ENCODE measurements at places on chromosomes 13 and 19. TPM values are rescaled to one million over a fixed set of nuclear protein-coding genes. Genes with fewer than 3 reads are reported as not detected.

SULT2A1 gene
- total RNA-seq: not detected

CACNA1A gene
- 2.3 TPM for total RNA-seq

CEACAM8 gene
- total RNA-seq: 5.1 TPM

ZNF285 gene
- 1.5 TPM for total RNA-seq

CLN5 gene
- total RNA-seq: 26.3 TPM

ZNF665 gene
- 3.2 TPM for total RNA-seq

MBD3L3 gene
- not detected for total RNA-seq

ZNF506 gene
- 18.4 TPM for total RNA-seq

ODAD3 gene
- 0.14 TPM for total RNA-seq

SIGLEC12 gene
- total RNA-seq: 0.22 TPM

CGB3 gene
- total RNA-seq: not detected

HIPK4 gene
- total RNA-seq: not detected

FXYD7 gene
- 1.5 TPM for total RNA-seq

N4BP2L1 gene
- total RNA-seq: 14.1 TPM

PABPC3 gene
- total RNA-seq: 0.22 TPM

ASF1B gene
- 21.7 TPM for total RNA-seq

SLC8A2 gene
- total RNA-seq: 17.5 TPM

CYP2S1 gene
- total RNA-seq: 9.1 TPM

LRRC25 gene
- 2.1 TPM for total RNA-seq

AP1M1 gene
- total RNA-seq: 59.3 TPM

ABCC4 gene
- 35.1 TPM for total RNA-seq

CYP4F3 gene
- 4.3 TPM for total RNA-seq

DNA sequence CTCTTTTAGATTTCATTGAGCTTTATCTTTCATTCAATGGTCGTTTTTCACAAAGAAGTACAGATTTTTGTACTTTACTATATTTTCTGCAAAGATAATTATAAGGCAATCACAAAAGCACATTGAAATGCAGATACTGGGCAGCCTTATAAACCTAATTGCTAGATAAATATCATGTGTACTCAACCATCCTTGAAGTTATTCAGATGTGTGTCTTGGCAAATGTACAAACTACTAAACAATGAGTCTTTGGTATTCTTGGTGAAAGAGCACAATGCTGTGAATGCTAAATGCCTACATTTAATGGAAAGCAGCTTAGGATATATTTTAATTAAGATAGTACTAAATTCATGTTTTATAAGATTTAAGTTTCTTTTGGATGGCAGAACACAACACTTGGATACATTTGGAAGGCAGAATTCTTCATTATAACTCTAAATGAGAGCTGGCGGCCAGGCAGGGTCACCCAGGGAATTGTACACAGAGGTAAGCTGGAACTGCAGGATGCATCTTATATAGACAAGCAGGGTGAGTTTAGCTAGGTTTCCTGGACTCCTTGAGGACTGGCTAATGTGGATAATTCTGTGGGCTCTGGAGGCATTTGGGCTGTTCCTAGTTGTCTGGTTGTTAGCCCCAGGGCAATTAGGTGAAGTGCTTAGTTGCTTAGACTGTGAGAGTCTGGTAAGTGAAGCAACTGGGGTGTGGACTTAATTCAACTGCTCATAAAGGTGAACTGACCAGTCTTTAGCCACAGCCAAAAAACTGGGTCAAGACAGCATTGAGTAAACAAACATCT is 286.6 kb downstream of the PCDH20 start:
- no peak for DNase-seq

GRCh38 chr19:10858204-10858828 is 10.1 kb downstream of the C19orf38 start:
- no peak for DNase-seq

- DNase-seq: no peak
Observed at GRCh38 chr13:30477346-30478195, 11.8 kb upstream of the HMGB1 start.

DNA sequence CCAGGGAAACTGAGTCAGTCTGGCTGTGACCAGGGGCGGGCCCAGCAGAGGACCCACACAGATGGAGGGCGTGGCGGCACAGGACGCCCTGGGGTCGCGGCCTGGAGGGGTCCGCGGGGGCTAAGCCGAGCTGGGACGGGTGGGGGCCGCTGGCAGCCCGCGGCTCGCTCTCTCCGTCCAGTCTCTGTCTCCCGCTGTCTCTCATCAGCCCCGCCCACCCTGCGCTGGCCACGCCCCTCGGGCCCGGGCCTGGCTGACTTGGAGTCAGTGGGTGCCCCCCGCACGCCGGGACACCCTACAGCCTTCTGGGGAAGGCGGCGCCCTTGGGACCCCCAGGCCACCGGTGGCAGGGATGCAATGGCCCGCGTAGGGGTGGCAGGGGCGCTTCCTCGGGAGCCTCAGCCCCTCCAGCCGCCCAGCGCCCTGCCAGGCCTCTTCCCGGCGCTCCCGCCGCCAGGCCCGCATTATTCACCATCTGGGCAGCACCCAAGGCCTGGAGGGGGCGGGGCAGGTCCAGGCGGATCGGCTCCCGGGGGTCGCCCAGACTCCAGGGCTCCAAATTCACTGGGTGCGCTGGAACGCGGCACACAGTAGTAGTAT is at the start of gene TBXA2R:
Gene TBXA2R, minus strand, starts transcription at position 186 of the 600 bp plus-strand sequence. CDS start 6,241 bp downstream, outside the sequence.
- DNase-seq: peak; percentile 71

DNA sequence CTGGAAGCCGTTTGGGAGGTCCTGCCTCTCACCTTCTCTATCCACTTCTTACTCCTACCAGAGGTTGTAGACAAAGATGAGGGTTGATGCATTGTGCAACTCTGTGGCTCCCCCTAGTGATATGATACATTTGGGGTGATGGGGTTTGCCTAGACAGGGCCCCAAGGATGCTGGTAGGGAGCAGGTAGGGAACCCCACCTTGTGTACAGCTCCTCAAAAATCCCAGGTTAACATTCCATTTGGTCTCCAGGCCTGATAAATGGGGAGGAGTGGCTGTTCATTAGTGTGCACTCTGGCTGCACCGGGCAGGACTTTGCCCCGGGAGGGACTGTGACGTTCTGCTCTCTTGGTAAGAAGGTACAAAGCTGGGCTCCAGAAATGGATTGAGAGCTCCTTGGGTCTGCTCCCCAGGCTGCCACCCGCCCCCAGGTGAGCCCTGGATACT is 19.2 kb downstream of the SIGLEC8 start:
- peak; percentile 49 for DNase-seq

- DNase-seq: peak; percentile 81
Observed at GRCh38 chr19:51702103-51702824, 9.1 kb downstream of the SPACA6 start.

- no peak for DNase-seq
Observed at GRCh38 chr19:40320558-40320935, 27.6 kb downstream of the C19orf47 start.

- DNase-seq: no peak
Observed at GRCh38 chr19:51593138-51593890, 22.2 kb downstream of the ZNF175 start.

DNA sequence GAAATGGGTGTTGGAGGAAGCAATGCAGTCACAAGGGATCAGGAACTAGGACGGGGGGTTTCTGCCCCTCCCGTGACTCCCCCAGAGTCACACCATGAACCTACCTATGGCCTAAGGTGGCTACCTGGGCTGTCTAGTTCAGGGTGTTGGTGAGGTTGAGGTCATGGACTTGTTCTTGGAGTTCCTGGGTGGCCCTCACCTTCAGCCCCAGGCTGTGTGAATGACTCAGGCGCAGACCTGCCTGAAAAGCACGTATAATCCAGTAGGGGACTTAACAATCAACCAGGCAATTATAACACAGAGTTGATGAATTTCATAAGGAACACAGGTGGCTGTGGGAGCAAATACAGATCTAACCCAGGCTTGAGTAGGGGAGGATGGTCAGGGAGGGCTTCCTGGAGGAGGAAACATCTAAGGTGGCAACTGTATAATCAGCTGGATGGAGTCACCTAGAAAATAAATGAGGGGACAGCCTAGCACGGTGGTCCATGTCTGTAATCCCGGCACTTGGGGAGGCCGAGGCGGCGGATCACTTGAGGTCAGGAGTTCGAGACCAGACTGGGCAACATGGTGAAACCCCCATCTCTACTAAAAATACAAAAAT is 25.6 kb upstream of the ADGRE1 start:
- no peak for DNase-seq

DNA sequence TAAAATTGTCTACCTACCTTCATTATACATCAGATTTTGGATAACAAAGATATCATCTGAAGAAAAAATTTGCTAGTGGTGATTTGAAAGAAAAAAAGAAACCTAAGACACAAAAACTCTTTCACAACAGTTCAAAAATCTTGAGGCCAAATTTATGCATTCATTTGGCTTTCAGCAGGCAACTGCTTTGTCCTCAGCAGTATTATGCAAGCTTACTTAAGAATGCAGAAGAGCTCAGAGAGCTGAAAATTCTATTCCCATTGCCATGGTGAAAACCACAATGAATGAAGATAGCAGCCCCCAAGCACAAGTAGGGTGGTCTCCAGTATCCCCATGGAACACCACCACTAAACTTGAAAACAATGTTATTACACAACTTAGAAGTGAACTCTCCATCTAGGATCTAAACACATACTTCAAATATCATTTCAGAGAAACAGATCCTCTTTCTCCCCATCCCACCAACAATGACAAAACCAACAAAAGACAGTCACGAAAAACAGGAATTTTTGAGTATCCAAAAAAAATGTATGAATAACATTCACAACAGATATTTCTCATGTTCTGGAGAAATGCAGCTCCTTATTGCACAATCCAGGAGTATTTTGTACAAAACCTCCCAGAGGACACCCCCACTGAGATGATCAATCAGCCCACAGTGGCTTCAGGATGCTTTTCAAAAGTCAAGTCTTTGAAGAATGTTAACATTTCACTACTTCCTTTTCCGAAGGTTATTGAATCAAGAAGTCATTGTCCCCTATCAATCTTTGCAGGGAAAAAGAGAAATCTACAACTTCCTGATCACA is 192.7 kb downstream of the LHFPL6 start:
- DNase-seq: no peak

GRCh38 chr19:46925548-46925950 is 64.8 kb downstream of the ARHGAP35 start:
- DNase-seq: peak; percentile 56

GRCh38 chr13:36903925-36904595 is 16.0 kb downstream of the SMAD9 start:
- DNase-seq: no peak

- no peak for DNase-seq
Observed at GRCh38 chr13:81393721-81394120, 1052.8 kb upstream of the SPRY2 start.

GRCh38 chr19:17755977-17756670 is 4.8 kb downstream of the FCHO1 start:
- peak; percentile 55 for DNase-seq

DNA sequence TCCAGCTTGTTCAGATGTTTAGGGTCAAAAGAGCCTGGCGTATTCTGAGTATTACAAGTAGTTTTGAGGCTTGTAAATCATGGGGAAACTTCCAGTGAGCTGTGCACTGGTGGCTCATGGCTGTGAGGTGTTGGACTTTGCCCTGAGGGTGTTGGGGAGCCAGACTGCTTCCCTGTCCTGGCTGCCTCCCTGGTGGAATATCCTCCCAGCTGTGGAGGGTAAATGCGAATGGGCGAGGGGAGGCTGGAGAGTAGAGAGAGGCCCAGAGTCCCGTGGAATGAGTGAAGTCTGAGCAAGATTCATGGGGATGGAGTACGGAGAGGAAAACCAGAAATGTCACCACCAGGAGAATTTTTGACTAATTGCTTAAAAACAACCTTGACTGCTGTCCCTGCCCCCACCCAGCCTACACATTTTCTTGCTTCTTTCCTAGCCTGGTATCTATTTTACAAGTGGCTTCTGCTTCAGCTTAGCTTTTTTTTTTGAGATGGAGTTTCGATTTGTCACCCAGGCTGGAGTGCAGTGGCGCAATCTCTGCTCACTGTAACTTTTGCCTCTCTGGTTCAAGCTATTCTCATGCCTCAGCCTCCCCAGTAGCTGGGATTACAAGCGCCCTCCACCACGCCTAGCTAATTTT is 3.7 kb downstream of the SNRPA start:
- DNase-seq: peak; percentile 77

DNA sequence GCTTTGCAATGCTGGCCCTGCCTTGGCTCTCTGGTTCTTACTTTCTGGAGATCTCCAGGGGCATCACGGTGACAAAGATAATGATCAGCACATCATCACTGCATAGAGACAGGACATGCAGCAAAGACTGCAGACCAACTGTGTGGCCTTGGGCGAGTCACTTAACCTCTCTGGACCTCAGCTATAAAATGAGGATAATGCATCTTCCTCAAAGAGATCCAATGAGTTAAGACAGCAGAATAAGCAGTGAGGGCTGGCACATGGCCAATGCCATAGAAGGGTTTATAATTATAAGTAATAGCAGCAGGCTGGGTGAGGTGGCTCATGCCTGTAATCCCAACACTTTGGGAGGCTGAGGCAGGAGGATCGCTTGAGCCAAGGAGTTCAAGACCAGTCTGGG is 2.4 kb downstream of the MAG start:
- no peak for DNase-seq

GRCh38 chr13:110600261-110600819 is 15.0 kb upstream of the NAXD start:
- no peak for DNase-seq

- DNase-seq: no peak
Observed at GRCh38 chr19:3145909-3146676, 10.3 kb downstream of the GNA15 start.

- DNase-seq: no peak
Observed at GRCh38 chr19:37074819-37075362, 3.3 kb upstream of the ZNF420 start.

GRCh38 chr13:110714797-110715394 is 1.4 kb downstream of the ING1 start:
- peak; percentile 69 for DNase-seq

- no peak for DNase-seq
Observed at GRCh38 chr13:43258771-43259170, 235.4 kb downstream of the DNAJC15 start.

DNA sequence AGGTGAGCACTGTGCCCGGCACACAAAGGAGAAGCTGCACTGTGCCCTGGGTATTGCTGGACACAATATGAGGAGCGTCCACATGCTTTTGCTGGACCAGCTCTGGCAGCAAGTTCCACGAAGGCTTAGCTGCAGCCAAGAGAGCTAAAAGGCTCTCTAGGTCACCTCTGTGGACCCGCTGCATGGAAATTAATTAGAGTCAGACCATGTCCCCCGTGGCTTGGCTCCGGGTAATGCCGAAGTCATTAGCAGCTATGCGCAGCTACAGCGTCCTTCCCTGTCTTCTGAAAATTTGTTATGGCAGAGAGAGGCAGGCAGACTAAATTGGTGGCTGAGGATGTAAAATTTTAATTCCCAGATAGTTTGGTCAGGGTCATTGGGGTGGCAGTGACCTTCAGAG is 271.5 kb downstream of the SLC7A1 start:
- no peak for DNase-seq

- no peak for DNase-seq
Observed at GRCh38 chr13:74773248-74773647, 639.0 kb upstream of the KLF12 start.

- no peak for DNase-seq
Observed at GRCh38 chr13:25725104-25725503, 326.7 kb downstream of the SHISA2 start.

DNA sequence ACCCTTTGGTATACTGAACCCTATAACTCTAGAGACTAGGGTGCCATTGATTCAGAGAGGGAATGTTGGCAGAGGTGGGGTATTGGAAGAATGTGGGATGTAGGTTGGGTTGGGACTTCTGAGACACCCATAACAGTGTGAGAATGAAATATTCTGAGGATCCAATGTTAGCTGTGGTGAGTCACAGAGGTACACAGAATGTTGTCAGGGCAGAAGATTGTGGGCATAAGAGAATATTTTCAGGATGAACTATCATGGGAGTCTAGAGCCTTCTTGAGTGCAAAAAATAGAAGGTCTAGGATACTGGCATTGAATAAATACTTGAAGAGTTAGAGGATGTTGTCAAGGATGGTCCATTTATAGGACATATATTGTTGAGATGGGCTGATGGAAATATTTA is 9.0 kb downstream of the KLK13 start:
- no peak for DNase-seq

- no peak for DNase-seq
Observed at GRCh38 chr19:50331221-50331993, 2.2 kb upstream of the KCNC3 start.
